ENCODE measurements at places on chromosomes 5 and 9.

DNA sequence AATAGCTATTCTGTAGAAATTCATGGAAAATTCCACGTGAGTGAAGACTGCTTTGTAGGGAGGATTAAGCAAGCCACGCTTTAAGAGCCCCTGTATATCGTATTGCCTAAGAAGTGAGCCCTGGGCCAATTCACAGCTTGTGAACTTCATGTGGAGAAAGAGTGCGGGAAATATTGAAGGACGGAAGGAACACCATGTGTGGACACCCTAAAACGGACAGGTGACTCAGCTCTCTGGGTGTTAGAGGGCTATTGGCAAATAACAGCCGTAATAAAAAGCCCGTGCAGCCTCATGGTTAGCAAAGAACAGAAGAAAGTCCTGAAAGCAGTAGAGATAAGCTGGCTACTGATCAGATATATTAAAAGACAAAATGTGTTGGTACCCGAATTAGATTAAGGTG lies 26.4 kb downstream of the ZNF366 start:
- DNase-seq, result no peak

GRCh38 chr5:66922881-66923280 lies 273.7 kb downstream of the CD180 start:
- no peak for DNase-seq

DNA sequence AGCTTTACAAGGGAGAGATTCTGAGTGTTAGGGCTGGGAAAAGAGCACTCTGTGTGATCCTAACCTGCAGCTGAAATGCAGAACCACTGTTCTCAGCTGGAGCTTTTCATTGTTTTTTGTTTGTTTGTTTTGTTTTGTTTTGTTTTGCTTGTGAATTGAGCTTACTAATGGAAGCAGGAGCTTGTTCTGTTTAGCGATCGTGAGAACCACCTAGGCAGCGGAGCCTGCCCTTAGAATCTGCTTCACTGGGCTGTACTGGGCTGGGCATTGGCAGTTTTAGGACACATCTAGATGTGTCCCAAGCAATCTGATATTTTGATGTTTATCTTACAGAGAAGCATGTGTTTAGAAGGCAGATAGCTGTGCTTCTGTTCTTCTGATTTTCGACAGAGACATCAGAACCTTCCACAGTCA lies 14.3 kb downstream of the SYK start:
- no peak for DNase-seq

DNA sequence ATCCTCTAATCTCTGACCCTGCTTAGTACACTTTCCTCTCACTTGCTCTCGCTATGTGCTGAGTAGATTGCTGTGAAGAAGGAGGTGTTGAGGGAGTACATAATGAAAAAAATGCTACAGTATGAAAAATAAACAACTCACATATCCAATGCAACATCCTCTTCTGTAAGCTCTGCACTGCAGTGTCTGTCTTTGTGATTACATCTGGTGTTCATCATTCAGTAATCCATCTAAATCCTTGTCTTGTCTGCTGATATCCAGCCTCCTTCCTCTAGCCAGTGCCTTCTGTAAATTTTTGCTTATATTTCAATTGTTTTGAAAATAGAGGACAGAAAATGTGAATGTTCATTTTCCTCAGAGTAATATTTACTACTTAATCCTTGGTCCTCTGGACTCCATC lies 57.4 kb upstream of the CDH12 start:
- DNase-seq, result no peak

- no peak for DNase-seq
These were observed 148.7 kb downstream of the FAM174A start for GRCh38 chr5:100683881-100684280.

GRCh38 chr5:2754581-2755075 lies 3.2 kb upstream of the IRX2 start:
- no peak for DNase-seq

DNA sequence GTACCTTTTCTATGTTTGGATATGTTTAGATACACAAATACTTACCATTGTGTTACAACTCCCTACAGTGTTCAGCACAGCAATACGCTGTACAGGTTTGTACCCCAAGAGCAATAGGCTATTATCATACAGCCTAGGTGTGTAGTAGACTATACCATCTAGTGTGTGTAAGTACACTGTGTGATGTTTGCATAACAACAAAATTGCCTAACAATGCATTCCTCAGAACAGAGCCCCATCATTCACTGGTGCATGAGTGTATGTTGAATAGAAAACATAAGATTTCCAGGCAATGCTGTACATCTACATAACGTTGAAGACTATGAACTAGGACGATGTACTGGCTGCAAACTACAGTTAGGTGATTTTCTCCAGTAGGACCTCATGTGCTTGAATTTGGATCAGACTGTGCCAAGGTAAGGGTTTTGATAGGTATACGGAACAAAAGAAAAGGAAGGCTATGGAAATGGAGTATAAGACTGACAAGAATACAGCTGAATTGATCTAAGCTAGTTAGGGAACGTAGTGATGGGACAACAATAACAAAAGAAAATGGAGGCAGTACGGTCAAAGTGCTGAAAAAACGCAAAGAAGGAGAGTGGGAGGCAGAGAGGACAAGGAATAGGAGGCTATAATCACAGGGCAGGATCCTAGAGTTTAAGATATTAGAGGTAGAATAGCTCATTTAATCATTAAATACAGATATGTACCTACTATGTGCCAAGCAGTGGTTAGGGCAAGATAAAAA lies 46.9 kb downstream of the FNIP1 start:
- DNase-seq, result no peak

DNA sequence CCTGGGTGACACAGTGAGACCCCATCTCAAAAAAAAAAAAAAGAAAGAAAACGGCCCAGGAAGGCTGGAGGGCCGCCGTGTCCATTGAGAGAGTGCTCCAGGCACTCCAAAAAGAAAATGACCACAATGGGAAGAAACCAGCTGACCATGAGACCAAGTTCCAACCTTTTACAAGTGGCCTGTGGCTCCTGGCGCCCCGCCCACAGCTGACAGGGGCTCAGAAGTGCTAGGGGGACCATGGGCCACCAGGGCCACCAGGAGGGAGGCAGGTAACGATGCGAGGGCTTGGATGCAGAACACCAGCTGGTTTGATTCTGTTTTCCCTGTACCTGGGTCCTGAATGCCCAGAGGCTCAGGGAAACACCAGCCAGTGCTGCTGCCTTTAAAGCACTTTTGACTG lies 34.6 kb downstream of the FXN start:
- no peak for DNase-seq

DNA sequence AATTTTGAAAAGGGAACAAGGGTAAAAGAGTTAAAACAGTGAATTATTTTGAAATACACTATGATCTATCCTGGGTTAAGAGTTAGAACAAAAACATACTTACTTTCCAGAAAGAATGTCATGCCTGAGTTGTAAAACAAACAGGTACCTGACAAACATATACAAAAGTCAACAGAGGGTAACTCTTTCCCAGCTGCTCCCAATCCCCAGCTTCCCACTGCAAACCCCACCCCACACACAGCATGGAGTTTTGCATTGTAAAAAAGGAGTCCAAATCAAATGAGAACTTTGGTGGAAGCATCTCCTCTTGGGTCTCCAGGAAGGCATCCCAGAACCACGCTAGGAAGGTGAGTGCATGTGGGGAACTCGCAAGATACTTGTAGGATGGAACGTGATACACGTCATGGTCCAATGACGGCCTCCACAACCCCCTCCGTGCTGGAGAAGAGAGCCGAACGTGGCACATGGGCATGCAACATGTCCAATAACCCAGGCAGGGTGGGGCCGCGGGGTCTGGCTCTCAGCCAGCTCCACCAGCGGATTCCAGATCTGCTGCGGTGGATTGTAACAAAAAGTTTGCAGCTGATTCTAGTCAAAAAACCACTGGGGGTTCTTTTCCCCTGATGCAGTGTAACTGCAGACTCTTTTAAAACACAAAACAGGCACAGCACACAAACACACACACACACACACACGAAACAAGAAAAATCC lies 55.8 kb downstream of the EPB41L4B start:
- DNase-seq, result no peak

GRCh38 chr9:94860678-94861588 lies 134.4 kb downstream of the AOPEP start:
- no peak for DNase-seq

DNA sequence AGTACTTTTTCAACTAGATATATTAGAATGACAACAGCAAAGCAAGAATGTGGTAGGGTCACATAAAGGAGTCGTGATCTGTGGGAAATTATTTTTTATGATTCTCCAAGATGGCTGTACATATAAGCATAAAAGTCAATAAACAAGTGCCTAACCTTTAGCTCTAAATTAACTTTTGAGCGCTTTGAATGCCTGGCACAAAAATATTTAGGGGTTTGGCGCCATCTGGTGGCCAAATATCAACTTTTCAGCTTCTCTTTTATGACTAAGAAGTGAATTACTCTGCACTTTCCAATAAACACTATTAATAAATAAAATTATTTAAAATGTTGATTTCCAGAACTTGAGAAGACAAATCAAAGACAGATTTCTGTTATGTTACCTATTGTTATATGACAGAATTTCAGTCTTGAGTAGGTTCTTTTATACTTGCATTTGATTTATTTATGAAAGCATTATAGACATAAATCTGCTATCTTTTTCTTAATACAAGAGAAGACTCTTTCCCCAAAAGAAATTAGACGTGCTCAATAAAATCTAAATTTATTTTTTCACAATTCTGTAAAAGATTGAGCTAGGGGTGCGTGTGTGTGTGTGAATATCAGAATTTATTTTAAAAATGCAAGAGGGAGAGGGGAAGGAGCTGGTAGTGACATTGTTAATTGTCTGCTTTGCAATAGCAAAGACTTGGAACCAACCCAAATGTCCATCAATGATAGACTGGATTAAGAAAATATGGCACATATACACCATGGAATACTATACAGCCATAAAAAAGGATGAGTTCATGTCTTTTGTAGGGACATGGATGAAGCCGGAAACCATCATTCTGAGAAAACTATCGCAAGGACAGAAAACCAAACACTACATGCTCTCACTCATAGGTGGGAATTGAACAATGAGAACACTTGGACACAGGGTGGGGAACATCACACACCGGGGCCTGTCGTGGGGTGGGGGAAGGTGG lies 36.7 kb upstream of the ARRDC3 start:
- peak; percentile 76 for DNase-seq

DNA sequence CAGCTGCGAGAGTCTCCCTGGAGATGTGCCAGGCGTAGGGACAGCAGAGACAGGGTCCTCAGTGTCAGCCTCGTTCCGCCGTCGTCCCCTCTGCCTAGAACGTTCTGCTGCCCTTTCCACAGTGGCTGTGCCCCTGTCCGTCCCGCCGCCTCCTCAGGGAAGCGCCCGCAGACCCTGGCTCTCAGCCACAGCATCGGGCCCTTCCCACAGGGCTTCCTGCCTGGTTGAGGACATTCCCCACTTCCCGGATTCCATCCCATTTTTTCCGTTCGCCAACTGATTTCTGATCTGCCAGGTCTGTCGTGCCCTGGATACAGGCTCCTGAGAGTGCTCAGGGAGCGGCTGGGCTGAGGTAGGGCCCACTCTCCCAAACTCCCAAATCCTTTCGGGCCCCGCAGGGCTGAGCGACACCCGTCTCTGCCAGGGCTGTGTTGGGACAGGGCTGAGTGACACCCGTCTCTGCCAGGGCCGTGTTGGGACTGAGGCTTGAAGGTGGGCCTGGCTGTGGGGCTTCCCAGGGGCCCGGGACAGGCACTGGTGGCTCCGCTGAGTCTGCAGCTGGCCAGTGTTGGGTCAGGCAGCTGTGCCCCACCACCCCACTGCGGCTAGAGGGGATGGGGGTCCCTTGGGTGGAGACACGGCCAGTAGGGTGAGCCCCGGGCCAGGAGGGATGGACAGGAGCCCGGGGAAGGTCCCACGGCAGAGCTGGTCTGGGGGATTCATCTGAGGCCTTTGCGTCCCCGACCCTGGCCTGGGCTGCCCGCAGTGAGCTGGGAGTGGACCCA lies 15.9 kb downstream of the DNLZ start:
- no peak for DNase-seq
